ENCODE measurements at places on chromosomes 12 and 14. TPM values are rescaled to one million over a fixed set of nuclear protein-coding genes. Genes with fewer than 3 reads are reported as not detected.

Gene ARL1
- total RNA-seq: 84.0 TPM

Gene LARP4
- total RNA-seq: 40.5 TPM

Gene TDRD9
- total RNA-seq: 1.3 TPM

Gene KCNC2
- not detected for total RNA-seq

Gene SLC7A8
- 2.4 TPM for total RNA-seq

Gene ARHGAP9
- not detected for total RNA-seq

Gene LRRC43
- 0.72 TPM for total RNA-seq

Gene FRS2
- 35.2 TPM for total RNA-seq

Gene CLEC2D
- total RNA-seq: 4.0 TPM

Gene CLEC14A
- total RNA-seq: 0.24 TPM

Gene PMCH
- not detected for total RNA-seq

Gene DACT1
- not detected for total RNA-seq

Gene MYF6
- total RNA-seq: not detected

Gene TMEM119
- not detected for total RNA-seq

Gene TAS2R50
- 0.96 TPM for total RNA-seq

Gene TOMM20L
- total RNA-seq: not detected

Gene RTL1
- total RNA-seq: not detected

Gene TAS2R9
- total RNA-seq: not detected

Gene BEGAIN
- 3.8 TPM for total RNA-seq

Gene TCL1B
- total RNA-seq: not detected

Gene WNT5B
- 0.43 TPM for total RNA-seq

Gene CCDC175
- total RNA-seq: not detected

Gene ADSS1
- 18.8 TPM for total RNA-seq

Gene IFI27L1
- total RNA-seq: 8.9 TPM

Gene LMO3
- under 0.01 TPM for total RNA-seq

Gene AGAP2
- 0.21 TPM for total RNA-seq

Gene ACSM4
- total RNA-seq: not detected

Gene YAF2
- total RNA-seq: 62.2 TPM

Gene SERPINA10
- total RNA-seq: not detected

Gene GLRX5
- 58.8 TPM for total RNA-seq

Gene NCKAP5L
- total RNA-seq: 3.8 TPM

Gene KCNMB4
- total RNA-seq: 1.9 TPM

Gene LHX5
- total RNA-seq: 0.24 TPM

Gene MIP
- not detected for total RNA-seq

Gene CLEC7A
- not detected for total RNA-seq

Gene GEMIN2
- 54.0 TPM for total RNA-seq

Gene RFLNA
- total RNA-seq: 12.0 TPM

Gene SOCS4
- 10.1 TPM for total RNA-seq

Gene CRIP1
- 0.48 TPM for total RNA-seq

Gene CCDC177
- total RNA-seq: not detected

Gene PDE3A
- not detected for total RNA-seq

Gene TSPAN8
- total RNA-seq: not detected

Gene SLC17A8
- not detected for total RNA-seq

Gene SLC25A21
- total RNA-seq: 1.9 TPM

Gene KRT82
- not detected for total RNA-seq

Gene KRT85
- total RNA-seq: not detected

Gene LALBA
- not detected for total RNA-seq

Gene HCAR2
- total RNA-seq: 6.5 TPM

Gene SLC25A47
- not detected for total RNA-seq

Gene VDR
- 5.5 TPM for total RNA-seq

Gene P3H3
- 39.3 TPM for total RNA-seq

Gene STAC3
- 1.1 TPM for total RNA-seq

Gene KRT6C
- total RNA-seq: 155 TPM

Gene IQSEC3
- total RNA-seq: not detected

Gene SAMD15
- total RNA-seq: 0.72 TPM

Gene NXPH4
- total RNA-seq: 1.9 TPM

Gene ASCL1
- total RNA-seq: not detected

Gene SLC5A8
- not detected for total RNA-seq
